Pancreas (tissue), 10 donors: ENCODE measurements at places on chromosomes 6 and 20. TPM values are rescaled to one million over a fixed set of nuclear protein-coding genes. Genes with fewer than 3 reads are reported as not detected.

Gene MOXD1
- total RNA-seq = 0.32 TPM

Gene LPIN3
- total RNA-seq = 3.9 TPM

Gene ACTR5
- 3.1 TPM for total RNA-seq

Gene TGM2
- 92.6 TPM for total RNA-seq

Gene PM20D2
- total RNA-seq = 8.2 TPM

DNA sequence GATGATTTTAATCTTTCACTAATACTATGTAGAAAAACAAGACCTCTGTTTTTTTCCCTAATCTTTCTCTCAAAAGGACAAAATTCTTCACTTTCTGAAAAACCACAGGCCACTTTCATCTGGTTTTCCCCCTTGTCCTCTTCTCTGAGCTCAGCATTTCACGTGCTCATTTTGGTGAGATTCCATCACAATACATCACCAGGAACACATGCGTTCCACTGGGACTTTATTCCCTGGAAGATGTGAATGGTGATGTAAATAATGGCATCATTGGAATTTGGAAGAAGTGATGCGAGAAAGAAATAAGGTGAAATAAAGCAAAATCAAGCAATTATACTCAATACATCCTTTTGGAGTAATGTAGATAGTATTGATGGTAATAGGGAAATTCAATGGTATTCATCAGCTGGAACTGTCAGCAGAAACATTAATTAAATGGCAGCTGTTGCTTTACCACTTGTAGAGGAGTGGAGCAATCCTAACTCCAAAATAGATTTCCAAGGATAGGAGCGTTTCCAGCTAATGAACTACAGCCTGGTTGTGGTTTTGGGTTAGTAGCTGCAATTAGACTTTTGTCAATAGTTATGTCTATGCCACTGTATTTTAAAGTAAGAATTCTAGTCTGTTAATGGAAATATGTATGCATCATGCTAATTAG is 11.5 kb downstream of the FILIP1 start:
- DNase-seq = no peak
- H3K4me1 ChIP-seq = no peaks in the 10 kb centered on the region
- no peaks in the 10 kb centered on the region for H3K36me3 ChIP-seq
- no peak overlapping the region for H3K27ac ChIP-seq
- no peak overlapping the region for H3K4me3 ChIP-seq
- no peaks in the 10 kb centered on the region for H3K27me3 ChIP-seq

DNA sequence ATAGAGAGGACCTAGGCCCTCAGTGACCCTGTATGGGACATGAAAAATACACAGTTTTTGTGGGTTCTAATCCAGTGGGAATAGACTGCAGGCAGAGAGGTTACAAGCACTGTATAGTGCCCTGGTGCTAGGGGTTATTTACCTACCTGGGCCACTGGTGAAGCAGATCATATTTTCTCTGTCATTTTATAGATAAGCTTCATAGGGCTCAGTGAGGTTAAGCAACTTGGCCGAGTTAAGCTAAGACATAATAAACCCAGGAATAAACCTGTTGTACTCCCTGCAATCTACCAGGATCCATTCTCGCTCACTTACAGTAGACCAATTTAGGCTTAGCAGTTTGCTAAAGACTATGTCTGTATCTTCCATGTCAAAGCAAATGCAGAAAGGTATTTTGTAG is 340.6 kb upstream of the KHDRBS2 start:
- no peak for DNase-seq
- no peak overlapping the region for H3K27ac ChIP-seq
- H3K4me3 ChIP-seq = no peak overlapping the region
- H3K4me1 ChIP-seq = no peaks in the 10 kb centered on the region
- no peaks in the 10 kb centered on the region for H3K36me3 ChIP-seq

DNA sequence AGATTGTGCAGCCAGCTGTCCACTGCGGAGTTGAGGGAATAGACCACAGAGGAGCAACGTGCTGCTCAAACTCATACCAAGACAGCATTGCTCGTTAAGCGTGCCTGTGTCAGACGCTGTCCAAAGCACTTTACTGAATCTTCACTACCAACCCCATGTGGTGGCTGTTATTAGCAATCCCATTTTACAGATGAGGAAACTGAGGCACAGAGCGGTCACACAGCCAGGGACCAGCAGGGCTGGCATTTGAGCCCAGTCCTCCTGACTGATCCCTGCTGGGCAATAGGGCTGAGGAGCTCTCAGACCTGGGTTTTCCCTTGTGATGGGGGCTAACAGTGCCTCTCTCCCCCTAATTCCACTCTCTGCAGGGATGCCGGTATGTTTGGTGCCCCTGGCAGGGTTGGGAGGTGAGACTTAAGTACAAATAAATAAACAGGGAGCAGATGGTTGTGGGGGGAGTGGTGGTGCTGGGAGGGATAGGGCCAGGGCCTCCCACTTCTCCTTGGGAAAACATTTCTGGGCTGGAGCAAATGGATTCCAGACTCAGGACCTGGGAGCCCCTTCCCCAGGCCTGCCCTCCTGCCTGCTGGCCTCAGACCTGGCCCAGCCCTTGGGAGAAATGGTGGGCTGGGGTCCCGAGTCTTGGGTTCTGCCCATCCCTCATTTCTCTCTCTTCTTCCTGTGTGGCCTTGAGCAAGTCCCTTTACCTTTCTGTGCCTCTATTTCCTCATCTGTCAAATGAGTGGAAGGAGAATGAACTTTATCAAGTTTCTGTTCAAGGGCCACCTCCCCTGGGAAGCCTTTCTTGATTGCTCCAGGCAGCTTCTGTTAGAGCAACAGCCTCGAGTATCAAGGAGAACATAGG is 17.7 kb downstream of the SRXN1 start:
- no peaks in the 10 kb centered on the region for H3K27me3 ChIP-seq
- DNase-seq = no peak
- H3K36me3 ChIP-seq = no peaks in the 10 kb centered on the region
- H3K4me3 ChIP-seq = no peak overlapping the region

DNA sequence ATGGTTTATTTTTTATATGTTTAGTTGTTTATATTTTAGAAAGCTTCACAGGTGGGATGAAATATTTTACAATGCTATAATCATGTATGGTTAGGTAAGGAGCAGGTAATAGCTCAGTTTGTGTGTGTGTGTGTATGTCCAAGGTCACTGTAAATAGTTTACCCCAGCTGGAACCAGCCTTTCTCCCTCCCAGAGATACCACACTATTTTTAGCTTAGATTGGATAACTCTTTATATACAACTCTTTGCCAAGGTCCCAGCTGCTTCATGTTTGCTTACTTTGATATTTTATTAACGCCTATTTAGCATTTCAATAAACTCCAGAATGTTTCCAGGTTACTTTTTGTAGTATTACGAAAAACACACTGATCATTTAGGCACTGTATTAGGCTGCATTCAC is 1.8 kb upstream of the PEX7 start:
- H3K27me3 ChIP-seq = no peaks in the 10 kb centered on the region
- H3K27ac ChIP-seq = peak overlapping the region; percentile 38
- H3K4me3 ChIP-seq = no peak overlapping the region
- peaks cover 16% of the 10 kb centered on the region for H3K4me1 ChIP-seq

- H3K27me3 ChIP-seq = no peaks in the 10 kb centered on the region
- no peak overlapping the region for H3K4me3 ChIP-seq
- peak; percentile 87 for DNase-seq
- peak overlapping the region; percentile 35 for H3K27ac ChIP-seq
- no peaks in the 10 kb centered on the region for H3K36me3 ChIP-seq
Observed at GRCh38 chr20:1330075-1330830, 1.3 kb upstream of the SDCBP2 start.

DNA sequence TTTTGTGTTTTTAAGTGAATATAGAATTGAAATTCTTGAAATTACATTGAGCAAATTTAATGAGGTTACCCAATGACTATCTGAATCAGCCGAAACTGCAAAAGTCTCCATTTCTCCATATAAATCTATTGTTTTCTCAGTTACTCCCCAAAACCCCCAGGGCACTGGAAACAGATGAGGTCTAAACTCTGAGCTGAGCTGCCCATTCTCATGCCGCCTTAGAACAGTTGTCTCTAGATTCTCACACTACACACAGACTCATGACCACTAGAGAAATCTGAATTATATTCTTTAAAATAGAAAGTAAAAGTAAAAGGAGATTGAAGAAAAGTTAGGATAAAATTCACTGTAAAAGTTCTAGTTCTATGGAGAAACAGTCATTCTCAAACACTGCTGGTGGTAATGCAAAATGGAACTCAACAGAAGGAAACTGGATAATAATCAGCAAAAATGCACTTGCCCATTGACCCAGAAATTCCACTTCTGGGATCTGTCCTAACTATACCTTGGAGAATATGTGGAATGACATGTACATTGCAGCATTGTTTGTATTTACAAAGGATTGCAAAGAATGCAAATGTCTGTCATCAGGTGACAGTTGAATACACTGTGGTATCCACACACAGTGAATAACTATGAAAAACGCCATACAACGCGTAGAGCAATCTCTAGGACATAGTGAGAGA is 125.5 kb downstream of the IPCEF1 start:
- H3K4me3 ChIP-seq = no peak overlapping the region
- no peak overlapping the region for H3K27ac ChIP-seq
- no peaks in the 10 kb centered on the region for H3K27me3 ChIP-seq
- no peaks in the 10 kb centered on the region for H3K36me3 ChIP-seq

DNA sequence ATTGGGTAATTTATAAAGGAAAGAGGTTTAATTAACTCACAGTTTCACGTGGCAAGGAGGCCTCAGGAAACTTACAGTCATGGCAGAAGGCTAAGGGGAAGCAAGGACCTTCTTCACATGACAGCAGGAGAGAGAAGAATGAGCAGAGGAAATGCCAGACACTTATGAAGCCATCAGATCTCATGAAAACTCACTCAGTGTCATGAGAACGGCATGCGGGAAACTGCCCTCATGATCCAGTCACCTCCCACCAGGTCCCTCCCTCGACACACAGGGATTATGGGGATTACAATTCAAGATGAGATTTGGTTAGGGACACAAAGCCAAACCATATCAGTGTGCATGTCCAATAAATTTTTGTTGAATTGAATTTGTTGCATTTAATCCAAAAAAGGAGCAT is 52.0 kb downstream of the ECT2L start:
- no peaks in the 10 kb centered on the region for H3K36me3 ChIP-seq
- DNase-seq = no peak
- H3K27me3 ChIP-seq = no peaks in the 10 kb centered on the region
- no peaks in the 10 kb centered on the region for H3K4me1 ChIP-seq
- no peak overlapping the region for H3K27ac ChIP-seq

DNA sequence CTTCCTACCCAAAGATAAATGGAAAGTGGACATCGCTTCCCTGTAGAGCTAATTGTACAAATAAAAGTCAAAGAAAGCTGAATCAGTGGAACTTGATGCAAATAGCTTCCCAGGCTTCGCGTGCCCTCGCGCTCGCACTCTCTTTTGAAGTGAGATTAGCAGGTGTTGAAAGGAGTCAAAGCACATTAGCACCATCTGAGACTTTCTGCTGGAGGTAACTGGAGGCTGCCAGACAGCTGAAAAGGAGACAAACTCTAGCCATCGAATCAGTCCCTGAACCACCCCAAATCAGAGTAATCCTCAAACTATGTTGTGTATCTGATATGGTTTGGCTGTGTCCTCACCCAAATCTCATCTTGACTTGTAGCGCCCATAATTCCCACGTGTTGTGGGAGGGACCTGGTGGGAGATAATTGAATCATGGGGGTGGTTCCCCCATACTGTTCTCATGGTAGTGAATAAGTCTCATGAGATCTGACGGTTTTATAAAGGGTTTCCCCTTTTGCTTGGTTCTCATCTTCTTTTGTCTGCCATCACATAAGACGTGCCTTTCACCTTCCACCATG is 23.7 kb downstream of the SULF2 start:
- H3K27me3 ChIP-seq = no peaks in the 10 kb centered on the region
- no peak for DNase-seq
- no peak overlapping the region for H3K27ac ChIP-seq
- H3K36me3 ChIP-seq = no peaks in the 10 kb centered on the region
- H3K4me1 ChIP-seq = no peaks in the 10 kb centered on the region

- DNase-seq = no peak
- no peak overlapping the region for H3K27ac ChIP-seq
Observed at GRCh38 chr6:143505537-143505936, 6.0 kb downstream of the FUCA2 start.

DNA sequence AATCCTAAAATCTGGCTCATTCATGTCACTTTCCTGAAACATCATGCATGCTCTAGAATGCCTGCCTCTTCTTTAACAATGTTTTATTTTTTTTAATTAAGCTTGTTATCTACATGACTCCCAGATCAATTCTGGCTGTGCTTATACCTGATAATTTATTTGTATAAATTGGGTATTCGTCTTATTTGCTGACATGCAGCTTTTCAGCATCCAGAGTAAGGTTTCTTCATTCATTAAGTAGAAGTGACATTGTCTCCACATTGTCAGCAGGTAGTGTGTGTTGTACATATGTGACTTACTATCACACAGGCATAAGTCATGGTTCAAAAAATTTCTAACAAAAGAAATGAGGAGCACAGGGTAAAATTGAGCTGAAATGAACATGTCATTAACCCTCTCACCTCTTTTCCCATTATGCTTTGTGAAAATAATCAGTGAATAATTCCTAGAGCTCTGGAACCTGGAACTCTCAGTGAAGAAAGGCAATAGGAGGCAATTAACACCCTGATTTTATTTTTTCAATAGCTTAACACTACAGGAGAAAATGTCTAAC is 157.4 kb downstream of the OPRM1 start:
- no peaks in the 10 kb centered on the region for H3K4me1 ChIP-seq
- H3K36me3 ChIP-seq = no peaks in the 10 kb centered on the region
- H3K27me3 ChIP-seq = no peaks in the 10 kb centered on the region

GRCh38 chr6:42781546-42781795 is 381 bp upstream of the BICRAL start:
- no peak for DNase-seq
- H3K27me3 ChIP-seq = no peaks in the 10 kb centered on the region
- peaks cover 30% of the 10 kb centered on the region for H3K4me1 ChIP-seq
- no peaks in the 10 kb centered on the region for H3K36me3 ChIP-seq
- peak overlapping the region; percentile 100 for H3K27ac ChIP-seq

GRCh38 chr6:166691746-166692145 is 64.7 kb upstream of the RPS6KA2 start:
- H3K27me3 ChIP-seq = no peaks in the 10 kb centered on the region
- no peaks in the 10 kb centered on the region for H3K36me3 ChIP-seq
- no peak for DNase-seq
- H3K27ac ChIP-seq = no peak overlapping the region
- H3K4me1 ChIP-seq = no peaks in the 10 kb centered on the region

DNA sequence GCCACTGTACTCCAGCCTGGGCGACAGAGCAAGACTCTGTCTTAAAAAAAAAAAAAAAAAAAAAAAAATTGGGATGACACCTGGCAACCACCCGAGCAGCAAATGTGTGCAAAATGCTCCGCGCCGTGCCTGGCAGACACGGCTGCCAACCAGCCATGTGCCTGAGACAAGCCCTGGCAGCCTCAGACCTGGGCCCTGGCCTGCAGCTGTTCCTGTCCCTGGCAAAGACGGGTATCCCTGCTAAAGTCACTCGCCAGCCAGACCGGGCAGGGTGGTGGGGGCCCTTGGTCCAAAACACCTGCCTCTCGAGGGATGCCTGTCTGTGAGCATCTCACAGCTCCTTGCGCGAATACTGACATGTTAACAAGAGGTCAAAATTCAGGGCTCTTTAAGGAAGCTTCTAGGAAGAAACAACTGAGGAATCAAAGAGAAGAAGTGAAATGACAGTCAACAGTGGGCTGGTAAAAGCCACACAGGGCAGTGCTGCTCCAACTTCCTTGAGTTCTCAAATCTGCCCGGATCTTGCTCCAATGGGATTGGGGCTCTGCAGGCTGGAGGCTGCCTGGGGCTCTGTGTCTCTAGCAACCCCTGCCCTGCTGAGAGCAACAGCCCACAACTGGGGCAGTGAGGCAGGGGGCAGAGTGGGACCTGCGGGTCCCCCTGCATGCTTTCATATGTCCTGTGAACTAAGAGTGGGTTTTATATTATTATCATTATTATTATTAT is 53.4 kb downstream of the SYTL3 start:
- no peak overlapping the region for H3K4me3 ChIP-seq
- H3K36me3 ChIP-seq = no peaks in the 10 kb centered on the region
- H3K4me1 ChIP-seq = peaks cover 15% of the 10 kb centered on the region
- H3K27ac ChIP-seq = no peak overlapping the region
